AML-193 (cell line): ENCODE measurements at places on chromosomes 12 and 14.

DNA sequence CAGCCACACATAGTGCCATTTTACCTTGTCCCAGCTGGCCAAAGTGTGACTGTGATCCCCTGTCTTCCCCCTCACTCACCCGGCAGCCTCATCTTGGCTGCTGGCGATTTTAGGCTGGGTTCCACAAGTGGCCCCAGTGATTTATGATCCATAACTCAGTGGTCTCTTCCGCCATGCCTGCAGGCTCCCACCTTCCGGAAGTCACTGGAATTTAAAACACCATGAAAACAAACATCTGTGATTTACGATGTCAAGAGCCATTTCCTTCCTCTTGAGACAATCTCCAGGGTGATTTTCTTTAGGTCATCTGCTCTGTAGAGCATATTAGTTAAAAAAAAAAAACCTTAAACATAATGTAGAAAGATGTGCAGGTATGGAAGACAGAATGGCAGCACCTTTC is 282.3 kb downstream of the CACNA1C start:
- no peak for DNase-seq

DNA sequence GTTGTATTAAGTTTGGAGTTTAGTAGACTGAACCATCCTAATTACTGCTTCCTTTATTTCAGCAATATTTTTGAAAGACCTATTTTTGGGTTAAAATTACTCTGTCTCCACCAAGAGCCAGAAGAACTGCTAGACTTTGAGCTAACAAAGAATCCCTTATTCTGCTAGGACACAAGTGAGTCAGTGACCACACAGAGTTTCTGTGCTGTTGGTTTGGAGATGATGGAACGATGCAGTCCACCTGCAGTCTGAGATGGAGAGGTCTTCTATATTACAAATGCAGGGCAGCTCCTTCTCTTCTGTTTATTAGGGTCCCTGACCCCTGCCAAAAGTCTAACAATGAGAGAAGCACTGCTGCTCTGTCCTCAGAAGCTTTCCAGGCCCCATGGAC is 6.7 kb upstream of the STXBP6 start:
- no peak for DNase-seq

DNA sequence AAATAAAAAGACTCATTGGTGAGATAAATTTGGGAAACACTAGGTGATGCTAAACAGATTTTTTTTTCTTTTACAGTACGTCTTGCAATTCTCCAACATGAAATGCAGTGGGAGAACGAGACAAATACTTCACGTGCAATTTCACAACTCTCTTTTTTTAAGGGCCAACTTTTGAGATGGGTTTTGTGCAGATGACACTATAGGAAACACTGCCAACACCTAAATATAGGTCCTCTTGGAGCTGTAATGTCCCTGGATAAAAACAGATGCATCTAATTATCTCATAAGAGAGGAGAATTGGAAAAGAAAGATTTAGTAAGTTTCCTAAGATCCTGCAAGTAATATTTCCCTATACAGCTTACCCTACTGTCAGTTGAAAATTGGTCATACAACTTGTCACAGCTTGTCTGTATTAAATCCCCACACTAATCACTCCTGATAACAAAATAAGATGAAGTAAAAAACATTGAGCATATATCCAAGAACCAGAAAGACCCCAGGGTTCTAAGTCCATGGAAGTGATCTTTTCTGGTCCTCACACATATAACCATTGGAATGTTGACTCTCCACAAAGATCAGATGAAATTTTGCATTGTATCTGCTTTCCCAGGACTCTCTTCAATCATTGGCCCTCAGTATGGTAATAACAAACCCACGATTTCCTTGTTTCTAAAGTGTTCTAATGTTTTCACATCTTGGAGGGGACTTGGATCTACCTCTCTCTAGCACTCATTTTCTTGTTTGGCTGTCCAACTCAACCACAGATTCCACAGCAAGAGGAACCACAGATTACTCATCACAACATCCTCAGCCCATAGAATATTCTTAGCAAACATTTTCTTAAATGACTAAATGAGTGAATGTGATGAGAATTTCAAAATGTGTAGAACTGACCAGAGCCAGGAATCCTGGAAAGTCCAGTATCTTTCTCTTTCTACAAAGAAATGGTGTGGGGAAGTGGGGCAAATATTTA is 769.4 kb upstream of the USP15 start:
- DNase-seq = no peak

- no peak for DNase-seq
These were observed 46.5 kb downstream of the PAPLN start for GRCh38 chr14:73283608-73284379.

- DNase-seq = no peak
These were observed 22.4 kb downstream of the BRI3BP start for GRCh38 chr12:125015680-125016310.

DNA sequence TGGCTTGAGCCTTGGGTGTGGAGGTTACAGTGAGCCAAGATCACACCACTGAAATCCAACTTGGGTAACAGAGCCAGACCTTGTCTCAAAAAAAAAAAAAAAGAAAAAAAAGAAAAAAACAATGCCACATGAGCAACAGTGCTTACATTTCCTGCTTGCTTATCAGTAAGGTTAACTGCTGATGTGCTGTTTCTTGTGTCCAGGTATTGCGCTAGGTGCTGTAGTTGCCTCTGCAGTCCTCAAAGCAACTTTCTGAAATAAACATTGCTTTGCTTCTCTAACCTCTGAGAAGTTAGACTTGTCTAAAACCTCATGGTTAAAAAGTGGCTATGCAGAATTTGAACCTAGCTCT is 24.7 kb downstream of the RNF34 start:
- no peak for DNase-seq

GRCh38 chr12:12663644-12664294 is 32.2 kb downstream of the GPR19 start:
- no peak for DNase-seq
